Lower leg skin (tissue), 4 donors: ENCODE measurements at places on chromosomes 12 and 14. TPM values are rescaled to one million over a fixed set of nuclear protein-coding genes. Genes with fewer than 3 reads are reported as not detected.

TMEM19 gene
- total RNA-seq: 47.6 TPM

KLRB1 gene
- total RNA-seq: 0.63 TPM

DNM1L gene
- 30.2 TPM for total RNA-seq

CCDC198 gene
- total RNA-seq: not detected

SYT1 gene
- 0.17 TPM for total RNA-seq

NGB gene
- total RNA-seq: not detected

C12orf60 gene
- 0.49 TPM for total RNA-seq

DDX11 gene
- total RNA-seq: 26.8 TPM

KRT80 gene
- total RNA-seq: 269 TPM

DTD2 gene
- 26.2 TPM for total RNA-seq

SARNP gene
- 36.8 TPM for total RNA-seq

GAPDH gene
- total RNA-seq: 1,196 TPM

FAM222A gene
- 6.9 TPM for total RNA-seq

RD3L gene
- total RNA-seq: not detected

DERA gene
- total RNA-seq: 31.2 TPM

CLEC1B gene
- total RNA-seq: not detected

RNASE7 gene
- 34.1 TPM for total RNA-seq

DLGAP5 gene
- total RNA-seq: 1.3 TPM

SERPINA3 gene
- 14.6 TPM for total RNA-seq

KCNK10 gene
- 0.02 TPM for total RNA-seq

PHC1 gene
- total RNA-seq: 4.6 TPM
